ENCODE measurements at places on chromosomes 3 and 15.

GRCh38 chr15:46177219-46177618 lies 542.4 kb downstream of the SQOR start:
- DNase-seq = no peak

- DNase-seq = no peak
Measured at GRCh38 chr3:76400141-76400540, 614.8 kb upstream of the ZNF717 start.

DNA sequence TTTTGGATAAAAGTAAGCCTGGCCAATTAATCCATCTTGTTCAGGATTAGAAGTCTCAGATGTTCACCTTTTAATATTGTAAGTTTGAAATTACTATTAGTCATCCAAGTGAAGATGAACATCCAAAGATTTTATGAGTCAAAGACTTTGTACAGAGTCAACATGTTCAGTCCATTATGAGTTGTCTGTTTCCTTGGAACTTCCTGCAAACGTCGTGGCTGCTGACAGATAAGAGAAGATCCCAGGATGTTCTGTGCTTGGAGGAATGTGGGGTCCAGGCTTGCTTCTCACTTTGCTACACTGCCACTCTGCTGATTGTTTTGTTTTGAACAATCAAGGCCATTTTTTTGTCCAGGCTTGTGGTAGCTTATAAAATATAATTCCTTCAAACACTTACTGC lies 74.3 kb upstream of the SLCO2A1 start:
- DNase-seq = no peak

GRCh38 chr15:80060356-80061006 lies 1.0 kb downstream of the ZFAND6 start:
- DNase-seq = peak; percentile 81

GRCh38 chr15:28112962-28113361 lies 13.8 kb upstream of the OCA2 start:
- DNase-seq = no peak

DNA sequence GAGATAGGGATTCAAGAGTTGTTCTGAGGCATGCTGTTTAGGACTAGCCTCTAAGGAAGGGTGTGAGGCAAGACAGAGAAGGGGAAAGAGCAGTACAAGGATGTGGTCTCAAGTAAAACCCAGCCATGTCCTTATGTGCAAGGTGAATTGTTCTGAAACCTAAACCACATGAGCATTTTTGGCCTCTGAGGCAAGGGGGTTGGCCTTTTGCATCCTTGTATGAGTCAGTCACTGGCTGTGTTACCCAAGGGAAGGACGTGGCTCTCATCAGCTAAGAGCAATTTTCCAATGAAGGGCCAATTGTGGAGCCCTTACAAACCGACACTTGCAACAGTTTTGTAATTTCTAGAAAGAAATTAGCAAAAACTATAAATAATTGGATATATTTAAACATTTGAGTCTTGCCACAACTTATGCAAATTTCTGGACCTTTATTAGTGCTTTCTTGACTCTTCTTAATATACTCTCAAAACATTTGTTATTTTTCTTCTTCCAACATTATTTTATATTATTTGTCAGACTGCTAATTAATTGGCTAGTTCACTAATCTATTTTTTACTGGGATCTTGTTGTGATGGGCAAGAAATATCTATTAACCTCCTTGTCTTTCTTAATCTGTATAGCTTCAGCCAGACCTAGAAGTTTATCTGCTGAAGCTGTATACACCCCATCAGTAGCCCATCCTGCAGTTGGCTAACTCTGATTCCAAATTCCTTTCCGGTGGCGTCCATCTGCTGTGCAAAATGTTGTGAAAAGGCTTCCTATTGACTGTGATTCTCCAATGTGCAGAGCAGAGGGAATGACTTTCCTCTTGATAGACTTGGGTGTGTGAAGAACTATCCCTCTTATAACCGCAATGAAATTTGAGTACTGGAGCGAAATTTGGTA lies 97.7 kb upstream of the P2RY1 start:
- DNase-seq = no peak

DNA sequence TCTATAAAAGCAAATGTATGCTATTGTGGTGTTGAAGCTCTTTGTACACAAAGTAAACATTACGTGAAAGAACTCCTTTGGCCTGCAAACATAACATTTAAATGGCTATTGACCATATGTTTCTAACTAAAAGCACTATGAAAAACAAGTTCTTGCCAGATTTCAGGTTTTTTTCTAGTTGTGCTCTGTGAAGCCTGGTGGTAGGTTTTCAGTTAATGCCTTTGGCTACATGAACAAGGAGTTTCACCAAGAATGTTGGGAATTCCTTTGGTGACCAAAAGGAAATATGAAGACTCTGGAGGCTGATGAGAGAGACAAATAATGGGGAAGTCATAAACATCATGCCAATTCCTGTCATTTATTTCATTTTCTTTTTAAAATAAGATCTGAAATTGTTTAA lies 66.0 kb downstream of the RBMS3 start:
- peak; percentile 33 for DNase-seq

GRCh38 chr3:72346526-72346926 lies 501.7 kb downstream of the SHQ1 start:
- peak; percentile 83 for DNase-seq

DNA sequence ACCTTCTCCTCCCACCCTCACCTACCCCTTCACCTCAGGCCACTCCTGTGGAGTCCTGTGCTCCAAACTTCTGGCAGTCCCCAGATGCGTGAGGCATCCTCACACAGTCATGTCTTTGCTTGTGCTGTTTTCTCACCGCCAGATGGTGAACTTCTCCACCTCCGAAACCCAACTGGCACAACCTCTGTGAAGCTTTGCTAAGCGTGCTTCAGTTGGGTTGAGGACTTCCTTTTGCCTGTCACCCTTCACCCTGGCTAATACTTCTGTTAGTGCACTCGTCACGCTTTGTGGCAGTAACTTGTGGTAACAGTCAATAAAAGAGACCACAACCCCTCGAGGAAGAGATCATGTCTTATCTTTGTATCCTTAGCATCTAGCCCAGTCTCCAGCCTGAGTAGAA lies 42.0 kb upstream of the SKOR1 start:
- no peak for DNase-seq

DNA sequence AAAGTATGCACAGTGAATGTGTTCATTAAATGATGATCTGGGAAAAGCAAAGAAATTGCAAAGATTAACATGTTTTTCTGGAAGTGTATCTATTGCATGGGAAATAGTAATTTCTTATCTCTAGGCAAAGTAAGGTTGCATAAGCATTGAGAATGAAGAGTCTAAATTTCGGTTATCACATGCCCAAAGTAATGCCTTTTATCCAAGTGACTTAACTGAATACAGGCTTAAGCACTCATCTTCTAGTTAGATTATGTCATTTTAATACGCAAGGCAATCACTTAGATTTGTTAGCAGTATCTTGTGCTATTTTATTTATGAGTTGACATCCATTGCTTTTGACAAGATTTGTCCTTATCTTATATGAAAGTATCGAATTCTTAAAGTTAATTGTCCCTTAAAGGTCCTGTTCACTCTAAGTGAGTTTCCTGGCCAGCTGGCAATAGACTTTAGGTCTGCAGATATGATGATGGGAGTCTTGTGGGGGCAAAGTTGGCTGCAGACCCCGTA lies 100.5 kb downstream of the NAALADL2 start:
- DNase-seq = no peak

GRCh38 chr3:153357436-153357835 lies 195.4 kb downstream of the RAP2B start:
- DNase-seq = no peak

- no peak for DNase-seq
Measured at GRCh38 chr3:48960841-48961413, 29.1 kb upstream of the P4HTM start.

DNA sequence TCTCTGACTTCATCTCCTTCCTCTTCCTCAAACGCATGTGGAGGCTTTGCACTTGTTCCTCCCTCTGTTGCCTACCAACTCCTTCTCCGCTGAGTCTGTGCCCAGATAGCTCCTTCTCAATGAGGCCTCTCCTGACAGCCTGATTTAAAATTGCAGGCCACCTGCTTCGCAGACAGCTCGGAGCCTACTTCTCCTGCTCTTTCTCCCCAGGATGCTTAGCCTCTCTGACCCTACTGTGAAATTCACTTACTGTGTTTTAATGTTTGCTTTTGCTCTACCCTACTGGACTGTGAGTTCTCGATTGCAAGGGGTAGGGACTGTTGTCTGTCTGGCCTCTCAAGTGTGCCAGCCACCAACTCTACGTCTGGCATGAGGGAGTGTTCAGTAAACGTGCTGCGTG lies 83.4 kb downstream of the EEFSEC start:
- peak; percentile 38 for DNase-seq

DNA sequence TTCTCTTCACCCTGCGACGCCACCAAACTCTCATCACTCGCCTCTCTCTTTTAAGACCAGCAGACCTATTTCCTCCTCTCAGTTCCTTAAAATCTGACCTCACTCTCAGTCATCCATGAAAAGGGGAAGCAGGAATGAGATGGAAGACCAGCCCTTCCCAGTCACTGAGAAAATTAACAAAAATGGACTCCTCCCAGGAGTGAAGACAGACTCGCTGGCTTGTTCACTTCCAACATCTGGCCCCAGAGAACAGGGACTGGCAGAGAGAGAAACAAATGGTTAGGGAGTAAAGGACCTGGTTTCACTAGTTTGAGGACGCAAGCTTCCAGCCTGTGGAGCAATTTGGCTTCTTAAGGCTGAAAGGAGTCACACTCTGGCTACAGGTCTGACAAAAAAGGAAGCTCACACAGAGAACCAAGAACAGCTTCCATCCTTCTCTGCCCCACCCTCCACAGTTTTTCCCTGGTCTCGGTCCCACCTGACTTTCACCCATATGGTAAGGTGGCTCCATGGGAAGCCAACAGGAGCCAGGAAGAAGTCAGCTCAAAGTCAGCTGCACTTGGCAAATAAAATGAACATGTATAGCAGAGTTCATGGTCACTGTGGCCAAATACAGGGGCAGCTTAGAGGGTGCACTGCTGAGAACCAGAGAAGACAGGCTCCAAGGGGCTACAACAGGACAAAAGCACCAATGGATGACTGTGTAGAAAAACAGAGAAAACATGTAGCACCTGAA lies 57.2 kb downstream of the ITGB5 start:
- no peak for DNase-seq

- no peak for DNase-seq
Measured at GRCh38 chr3:70176224-70176623, 136.2 kb downstream of the MDFIC2 start.

DNA sequence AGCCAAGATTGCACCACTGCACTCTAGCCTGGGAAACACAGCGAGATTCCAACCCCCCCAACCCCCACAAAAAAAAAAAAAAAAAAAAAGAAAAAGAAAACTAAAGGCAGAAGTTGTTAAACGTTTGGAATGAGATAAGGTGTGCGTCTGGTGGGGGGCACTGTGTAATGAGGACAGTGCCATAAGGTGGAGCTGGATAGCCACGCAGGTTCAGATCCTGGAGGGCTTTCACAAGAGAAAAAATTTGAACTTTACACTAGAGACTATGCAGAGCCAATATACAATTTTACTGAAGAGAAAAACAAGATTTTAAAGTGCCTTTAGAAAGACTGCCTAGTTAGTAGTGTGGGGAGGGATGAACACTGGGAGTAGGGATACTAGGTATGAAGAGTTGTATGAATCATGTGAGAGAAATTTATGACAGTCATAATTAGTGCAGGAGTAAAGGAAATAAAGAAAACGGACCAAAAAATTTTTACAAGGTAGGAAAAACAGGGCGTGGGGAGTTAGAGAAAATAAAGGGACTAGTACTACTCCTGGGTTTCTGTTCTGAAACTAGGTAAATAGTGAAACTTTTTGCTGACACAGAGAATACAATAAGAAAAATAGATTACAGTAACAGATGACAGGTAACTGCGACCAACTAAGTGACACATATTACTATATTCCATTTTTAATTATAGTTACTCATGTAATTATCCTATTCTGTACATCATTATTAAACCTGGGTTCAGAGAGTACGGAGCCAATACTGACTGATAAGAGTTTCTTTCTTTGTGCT lies 108.1 kb downstream of the PEAK1 start:
- no peak for DNase-seq
